ENCODE measurements at places on chromosomes 11 and 22.

GRCh38 chr11:34679681-34680080 is 58.8 kb downstream of the EHF start:
- no peak for DNase-seq

GRCh38 chr11:134022748-134023147 is 46.1 kb upstream of the JAM3 start:
- DNase-seq = no peak

DNA sequence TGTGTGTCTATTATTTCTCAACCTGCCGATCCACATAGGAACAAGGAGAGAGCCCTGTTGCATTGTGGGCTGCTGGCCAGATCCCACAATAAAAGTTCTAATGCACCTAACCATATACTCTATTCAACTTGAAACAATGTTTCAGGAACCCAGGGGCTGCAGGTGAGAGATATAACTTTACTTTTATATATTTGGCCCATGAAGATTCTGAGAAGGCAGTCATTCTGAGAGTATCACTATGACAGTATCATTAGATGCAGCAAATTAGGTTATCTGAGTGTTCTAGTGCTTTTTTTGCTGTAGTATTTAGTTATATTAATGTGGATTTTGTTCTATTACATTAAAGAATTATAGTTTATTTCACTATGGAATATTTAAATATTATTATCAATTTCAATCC is 655.1 kb upstream of the ARHGAP42 start:
- no peak for DNase-seq

GRCh38 chr11:27622541-27623300 is 77.5 kb downstream of the BDNF start:
- no peak for DNase-seq

DNA sequence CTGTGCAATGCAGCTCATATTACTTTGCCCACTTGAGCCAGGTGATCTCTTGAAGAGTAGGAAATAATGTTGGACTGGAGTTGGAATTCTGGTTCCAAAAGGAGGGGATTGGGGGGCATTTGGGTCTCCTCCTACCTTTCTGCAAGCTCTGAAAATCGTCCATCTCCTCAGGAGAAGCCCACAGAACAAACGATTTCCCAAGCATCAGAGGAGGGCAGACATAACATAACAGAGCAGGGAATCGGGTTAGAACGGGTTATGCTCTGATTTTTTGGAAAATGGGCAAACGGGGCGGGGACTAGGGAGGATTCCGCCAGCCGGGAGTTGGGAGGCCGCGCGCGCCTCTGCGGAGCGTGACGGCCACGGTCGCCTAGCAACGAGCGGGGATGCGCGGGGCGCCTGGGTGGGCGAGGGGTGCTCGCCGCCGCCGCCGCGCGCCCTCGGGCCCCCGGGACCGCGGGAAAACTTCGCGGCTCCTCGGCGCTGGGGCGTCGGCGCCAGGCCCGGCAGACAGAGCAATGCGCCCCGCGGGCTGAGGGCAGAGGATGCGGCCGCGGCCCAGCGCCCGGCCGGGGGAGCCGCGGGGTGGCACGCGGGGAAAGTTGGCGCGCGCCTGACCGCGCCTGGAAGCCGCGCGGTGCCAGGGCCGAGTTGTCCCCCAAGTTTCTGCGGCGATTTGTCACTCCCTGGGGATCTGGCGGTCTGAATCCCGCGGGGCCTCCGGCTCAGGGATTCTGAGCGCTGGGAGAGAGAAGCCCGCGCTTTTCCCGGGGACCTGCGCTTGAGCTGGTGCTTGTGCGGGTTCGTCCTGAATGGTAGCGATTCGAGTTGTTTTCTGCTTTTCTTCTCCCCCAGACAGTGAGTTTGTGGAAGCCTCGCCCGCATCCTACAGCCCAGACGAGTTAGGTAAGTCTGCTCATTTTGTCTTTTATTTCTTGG is 27.8 kb upstream of the AMOTL1 start:
- DNase-seq = no peak

GRCh38 chr22:19498154-19498865 is 18.6 kb downstream of the CDC45 start:
- no peak for DNase-seq

- DNase-seq = no peak
Observed at GRCh38 chr11:125566235-125566634, 3.0 kb upstream of the EI24 start.

DNA sequence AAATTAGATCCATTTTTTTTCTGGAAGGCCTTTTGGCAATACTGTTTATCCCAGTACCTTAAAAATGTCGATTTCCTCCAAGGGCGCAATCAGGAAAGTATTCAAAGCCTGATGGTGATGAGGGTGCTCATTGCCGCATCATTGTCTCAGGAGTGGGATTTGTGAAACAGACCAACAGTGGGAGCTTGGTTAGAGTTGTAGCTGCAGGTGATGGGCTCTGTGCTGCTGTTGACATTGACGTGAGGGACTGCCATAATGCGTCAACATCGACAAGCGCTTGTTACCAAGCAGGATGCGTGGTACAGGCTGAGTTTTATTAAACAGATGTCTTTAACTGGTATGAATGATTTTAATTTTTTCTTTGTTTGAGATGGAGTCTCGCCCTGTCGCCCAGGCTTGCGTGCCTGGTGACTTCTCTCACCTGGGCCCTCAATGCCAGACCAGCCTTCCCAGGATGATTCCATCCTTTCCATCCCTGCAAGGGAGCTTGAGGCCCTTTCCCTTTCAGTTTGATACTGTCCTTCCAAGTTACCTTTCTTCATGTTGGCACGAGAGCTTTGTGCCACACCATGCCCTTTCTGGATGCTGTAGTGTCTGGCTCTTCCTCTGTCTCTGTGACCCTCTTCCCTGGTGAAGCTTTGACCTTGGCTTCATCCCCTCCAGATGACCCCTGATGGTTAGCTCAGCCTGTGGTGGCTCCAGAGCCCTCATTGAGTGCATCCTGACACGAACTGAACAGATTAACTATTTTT is 10.6 kb downstream of the MED15 start:
- DNase-seq = no peak

- no peak for DNase-seq
Observed at GRCh38 chr11:57647960-57648800, 1.5 kb downstream of the YPEL4 start.

GRCh38 chr11:133403900-133404299 is 128.4 kb downstream of the OPCML start:
- DNase-seq = no peak

GRCh38 chr11:46674463-46675287 is 25.7 kb downstream of the ARHGAP1 start:
- no peak for DNase-seq

DNA sequence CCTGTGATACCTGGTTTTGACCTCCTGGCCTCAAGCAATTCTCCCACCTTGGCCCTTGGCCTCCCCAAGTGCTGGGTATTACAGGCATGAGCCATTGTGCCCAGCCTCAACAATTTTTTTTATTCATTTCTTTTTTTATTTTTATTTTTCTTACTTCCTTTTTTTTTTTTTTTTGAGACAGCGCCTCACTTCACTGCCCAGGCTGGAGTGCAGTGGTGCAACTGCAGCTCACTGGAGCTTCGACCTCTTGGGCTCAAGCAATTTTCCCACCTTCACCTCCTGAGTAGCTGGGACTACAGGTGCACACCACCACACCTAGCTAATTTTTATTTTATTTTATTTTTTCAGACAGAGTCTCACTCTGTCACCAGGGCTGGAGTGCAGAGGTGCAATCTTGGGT is 25.5 kb upstream of the CECR2 start:
- no peak for DNase-seq

DNA sequence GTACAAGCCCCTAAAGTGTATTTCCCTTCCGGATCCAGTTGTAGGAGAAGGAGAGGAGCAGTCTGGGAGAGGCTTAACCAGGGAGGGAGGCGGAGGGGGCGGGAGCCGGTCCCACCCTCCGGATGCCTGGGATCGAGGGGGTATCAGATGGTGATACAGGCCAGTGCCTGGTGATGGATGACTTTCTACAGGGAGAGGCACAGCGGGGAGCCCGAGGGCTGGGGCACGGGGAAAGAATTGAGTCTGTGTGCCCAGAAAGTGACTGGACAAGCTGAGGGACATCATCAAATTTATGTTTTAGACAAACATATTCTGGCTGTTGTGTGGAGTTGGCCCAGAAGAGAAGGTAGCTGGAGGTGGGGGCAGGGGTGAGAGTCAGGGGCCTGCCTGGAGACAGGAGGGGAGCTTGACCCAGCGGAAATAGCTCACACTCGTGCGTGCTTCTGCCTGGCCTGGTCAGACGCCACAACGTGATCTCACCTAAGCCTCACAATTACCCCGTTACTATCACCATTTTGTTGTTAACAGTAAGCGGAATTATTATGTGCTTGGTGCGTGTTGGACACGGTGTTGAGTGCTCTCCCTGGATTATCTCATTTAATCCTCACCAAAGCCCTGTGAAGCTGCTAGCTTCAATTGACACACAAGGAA is 42.4 kb downstream of the AMPD3 start:
- DNase-seq = no peak

GRCh38 chr11:19849947-19850593 is 137.4 kb downstream of the NAV2 start:
- no peak for DNase-seq

GRCh38 chr22:17257121-17258001 is 38.1 kb upstream of the ADA2 start:
- no peak for DNase-seq

Data from Caki2 (cell line).